AG04449 (cell line): ENCODE measurements at places on chromosomes 13 and 19.

- DNase-seq, result no peak
These were observed at the start of gene FUT2 for GRCh38 chr19:48695743-48696352. TSS of gene FUT2 (plus strand) at chr19:48695971. CDS start at chr19:48702957, 6,986 bp downstream.

DNA sequence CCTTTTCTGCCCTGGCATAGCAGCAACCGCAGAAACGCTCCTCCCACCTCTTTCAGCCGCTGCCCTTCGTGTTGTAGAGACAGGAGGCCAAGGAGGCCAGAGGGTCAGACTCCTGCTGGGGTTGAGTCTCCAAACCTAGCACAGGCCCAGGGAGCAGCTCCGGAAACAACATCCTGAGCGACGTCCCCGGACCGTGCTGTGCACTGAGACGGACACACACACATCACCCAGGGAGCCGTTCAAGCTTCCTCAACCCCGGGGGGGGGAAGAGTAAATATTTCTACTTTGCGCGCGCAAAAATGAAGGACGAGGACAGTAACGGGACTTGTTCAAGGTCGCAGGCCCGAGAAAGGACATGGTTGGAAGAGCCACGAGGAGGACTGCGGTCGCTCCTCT is 657 bp downstream of the ZNF550 start:
- no peak for DNase-seq

DNA sequence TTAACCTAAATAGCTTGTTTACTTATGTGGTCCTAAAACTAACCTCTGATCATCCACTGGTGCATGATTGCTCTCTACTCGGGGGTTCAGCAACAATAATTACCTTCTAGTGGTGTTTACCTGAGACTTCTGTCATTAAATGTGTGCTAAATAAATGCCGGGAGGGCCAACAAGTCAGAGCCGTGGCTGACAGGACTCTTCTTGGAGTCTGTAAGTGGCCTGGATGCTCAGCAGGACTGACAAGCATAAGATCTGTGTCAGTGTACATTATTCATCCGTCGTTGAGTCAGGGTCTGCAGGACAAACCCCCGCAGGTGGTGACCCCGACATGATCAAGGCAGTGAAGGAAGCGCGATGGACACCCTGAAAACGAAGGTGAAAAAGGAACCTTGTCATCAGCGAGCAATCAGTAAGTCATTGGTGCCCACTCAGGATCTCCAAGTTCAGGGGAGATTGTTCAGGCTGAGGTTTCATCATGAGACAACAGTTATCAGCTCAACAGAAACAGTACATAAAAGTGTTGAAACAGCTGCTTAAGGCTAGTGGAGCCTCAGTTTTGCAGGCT is 1466.9 kb downstream of the UQCRFS1 start:
- DNase-seq, result no peak

DNA sequence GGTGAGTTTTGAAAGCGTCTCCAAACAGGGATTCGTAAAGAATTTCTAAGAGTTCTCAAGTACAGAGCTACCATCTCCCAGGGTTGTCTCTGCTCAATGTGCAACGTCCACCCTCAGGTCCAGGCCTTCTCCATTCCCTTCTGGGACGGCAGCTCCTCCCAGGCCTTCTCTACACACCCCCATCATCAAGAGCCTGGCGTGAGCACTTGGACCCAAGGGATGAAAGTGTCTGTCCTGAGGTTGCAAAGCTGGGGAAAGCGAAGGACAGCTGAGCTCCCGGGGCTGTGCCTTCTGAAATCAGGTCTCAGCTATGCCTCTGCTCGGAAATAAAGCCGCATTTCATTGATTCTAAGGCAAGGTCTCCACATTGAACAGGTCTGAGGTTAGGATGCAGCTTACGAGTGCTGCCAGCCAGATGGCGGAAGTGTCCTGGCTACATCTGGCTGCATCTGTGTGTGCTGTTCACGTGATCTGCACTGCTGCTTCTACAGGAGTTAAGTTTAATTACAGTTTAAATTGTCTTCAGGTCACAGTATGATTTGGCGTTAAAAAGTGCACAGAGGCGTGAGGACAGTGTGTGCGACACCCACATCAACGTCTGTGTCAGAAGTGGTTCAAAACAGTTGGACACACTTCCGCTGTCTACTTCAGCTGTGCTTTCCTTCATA is 27.0 kb upstream of the MIER2 start:
- no peak for DNase-seq

DNA sequence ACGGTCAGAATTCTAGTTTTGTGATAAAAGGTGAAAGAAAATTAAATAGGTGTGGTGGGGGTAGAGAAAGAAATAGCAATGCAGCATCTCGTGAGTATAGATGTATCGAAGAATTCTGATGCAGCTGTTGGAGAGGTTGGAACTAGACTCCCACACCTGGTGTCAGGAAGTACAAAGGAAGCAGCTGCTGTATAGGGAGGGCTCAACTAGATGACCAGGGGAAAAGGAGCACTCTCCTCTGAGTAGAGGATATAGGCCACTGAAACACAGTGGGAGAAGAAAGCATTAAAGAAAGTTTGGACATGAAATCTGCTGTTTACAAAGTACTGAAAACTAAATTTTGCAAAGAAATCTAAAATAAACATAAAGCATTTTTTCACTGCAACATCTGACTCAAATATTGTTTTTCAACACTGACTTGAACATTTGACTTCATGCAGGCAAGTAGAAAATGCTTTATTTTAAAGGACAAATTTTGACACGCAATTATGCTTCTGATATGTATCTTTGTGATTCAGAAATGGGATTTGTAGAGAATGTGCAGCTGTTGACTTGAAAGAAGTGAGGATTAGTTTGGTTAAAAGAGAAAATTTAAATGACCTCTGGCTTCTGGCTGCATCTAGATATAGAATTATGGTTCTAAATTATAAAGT is 82.2 kb downstream of the MIPEP start:
- DNase-seq, result no peak

DNA sequence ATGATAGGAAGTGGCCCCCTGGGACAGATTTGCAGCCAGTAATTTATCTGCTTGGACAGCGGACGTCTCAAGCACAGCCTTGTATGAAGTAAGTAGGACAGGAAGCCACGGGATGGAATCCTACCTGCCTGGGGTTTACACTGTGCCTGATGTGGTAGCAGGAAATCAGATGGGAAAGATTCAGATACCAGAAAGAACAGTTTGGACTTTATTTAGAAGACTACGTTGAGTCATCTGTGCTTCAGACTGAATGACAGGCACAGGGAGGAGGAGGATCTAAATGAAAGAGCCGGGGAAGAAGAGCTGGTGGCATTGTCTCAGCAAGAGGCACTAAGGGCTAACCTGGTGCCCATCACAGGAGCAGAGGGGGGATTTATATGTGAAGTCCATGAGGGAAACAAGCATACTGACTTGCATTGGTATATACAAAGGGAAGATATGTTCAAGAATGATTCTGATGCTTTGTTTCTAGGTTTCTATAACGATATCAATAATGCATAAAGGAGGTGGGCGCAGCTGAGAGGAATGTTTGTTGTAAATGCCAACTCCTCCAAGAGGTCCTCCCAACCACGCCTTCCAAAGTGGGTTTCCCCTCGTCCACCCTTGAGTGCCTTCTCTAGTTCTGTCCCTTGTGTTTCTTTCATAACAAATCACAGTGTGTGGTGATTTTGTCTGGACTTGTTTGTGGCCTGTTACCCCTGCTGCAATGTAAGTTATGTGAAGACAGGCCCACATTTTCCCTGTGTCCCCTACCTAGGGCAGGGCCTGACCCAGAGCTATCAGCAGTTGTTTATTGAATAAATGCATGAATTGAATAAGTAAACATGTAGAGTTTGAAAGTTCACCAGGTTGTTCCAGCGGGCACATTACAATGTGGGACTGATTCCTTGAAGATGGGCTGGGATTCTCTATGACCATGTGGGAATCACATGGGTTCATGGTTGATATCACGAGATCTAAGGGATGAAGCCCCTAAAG is 328.4 kb downstream of the SLC7A1 start:
- no peak for DNase-seq

DNA sequence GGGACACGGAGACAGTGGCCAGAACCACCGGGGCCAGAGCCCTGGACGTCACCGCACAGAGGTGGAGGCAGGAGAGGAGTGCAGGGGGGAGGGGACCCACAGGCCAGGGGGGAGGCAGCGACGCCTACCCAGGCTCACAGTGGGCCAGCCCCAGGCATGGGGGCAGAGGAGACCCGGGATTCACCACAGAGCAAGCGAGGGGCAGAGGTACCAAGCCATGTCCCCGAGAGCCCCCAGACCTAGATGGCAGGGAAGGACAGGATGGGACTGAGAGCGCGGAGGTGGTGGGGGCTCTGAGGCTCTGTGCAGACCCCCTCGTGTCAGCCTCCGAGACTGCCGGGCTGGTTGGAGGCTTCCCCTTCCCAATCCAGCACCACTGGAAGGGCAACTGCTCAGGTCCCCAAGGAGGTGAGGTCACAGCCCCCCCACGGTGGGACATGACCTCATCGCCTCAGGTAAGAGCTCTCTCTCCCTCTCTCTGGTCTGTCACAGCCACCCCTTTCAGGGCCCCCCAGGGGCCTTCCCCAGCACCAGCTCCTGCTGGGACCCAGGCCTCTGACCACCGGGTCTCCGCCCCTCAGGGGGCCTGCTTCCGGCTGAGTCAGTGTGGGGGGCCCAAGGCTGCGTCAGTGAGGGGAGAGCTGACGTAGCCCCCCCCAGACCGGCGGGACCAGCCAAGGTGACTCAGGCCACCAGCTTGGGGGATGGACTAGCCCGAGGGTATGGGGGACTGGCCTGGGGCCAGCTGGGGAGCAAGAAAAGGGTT is 2.2 kb upstream of the IL11 start:
- DNase-seq, result no peak

DNA sequence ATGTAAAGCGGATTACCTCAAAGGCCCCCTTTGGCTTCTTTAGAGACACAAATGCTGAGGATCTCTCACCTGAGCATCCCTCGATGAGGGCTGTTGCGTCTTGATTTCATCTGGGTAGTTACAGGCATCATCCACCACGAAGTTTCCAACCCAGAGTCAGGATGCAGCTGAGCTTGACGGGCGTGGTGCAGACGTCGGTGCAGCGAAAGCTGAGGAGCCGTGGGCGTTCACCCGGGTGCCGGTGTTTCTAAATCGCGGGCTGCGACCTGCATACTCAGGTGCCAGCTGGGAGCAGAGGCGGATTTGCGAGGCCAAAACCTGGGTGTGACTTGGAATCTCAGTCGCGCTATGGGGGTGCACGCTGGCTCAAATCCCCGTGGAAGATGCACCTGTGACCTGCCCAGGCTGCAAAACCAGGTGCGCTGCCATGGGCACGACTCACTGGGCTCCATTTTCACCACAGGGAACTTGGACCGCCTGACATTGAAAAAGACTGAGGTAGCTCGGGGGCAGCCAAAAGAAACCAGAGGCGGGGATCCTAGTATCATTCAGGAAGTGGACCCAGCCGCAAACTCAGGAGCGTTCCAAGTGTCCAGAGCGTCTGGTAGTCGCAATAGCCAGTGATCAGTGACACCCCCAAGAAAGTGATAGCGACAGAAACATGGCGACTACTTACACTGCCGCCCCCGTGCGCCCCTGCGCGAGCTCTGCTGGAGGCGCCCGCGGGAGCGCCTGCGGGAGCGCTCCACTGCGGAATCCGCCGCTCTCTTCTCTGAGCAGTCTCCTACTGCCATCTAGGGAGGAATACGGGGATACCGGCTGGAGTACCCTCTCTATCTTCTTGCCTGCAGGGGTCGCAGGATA is 36.4 kb upstream of the IGFL4 start:
- DNase-seq, result peak; percentile 9

DNA sequence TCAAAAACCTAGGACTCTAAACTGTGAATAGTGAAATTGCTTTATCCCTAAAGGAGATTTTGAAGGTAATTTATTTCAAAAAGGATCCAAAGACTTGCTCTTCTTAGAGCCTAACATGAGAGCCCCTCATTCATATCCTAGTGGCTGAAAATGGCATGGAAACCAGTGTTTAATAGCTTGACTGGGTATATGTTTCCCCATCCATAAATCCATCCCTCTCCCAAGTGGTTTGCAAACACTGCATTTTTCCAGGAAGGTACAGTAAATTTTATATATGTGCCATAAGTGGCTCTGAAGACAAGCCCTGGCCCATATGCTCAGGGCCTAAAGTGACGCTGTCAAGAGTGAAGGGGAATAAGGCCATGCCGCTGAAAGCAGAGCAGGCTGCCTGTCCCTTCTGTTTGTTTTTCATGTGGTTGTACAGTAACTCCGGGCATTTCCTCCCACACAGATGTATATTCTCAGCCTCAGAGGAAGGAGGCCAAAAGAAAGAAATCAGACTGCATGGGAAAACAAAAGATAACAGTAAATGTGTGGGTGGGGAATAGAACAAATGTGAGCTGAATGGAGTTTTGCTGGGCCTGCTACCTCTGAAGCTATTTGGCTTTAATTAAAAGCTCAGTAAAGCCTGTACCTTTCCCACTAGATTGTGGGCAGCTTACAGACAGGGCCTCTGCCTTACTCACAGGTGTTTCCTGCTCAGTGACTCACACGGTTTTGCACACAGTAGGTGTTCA is 181.9 kb downstream of the PCDH9 start:
- DNase-seq, result peak; percentile 34

- no peak for DNase-seq
These were observed 175.6 kb upstream of the SLITRK6 start for GRCh38 chr13:85974608-85975366.

DNA sequence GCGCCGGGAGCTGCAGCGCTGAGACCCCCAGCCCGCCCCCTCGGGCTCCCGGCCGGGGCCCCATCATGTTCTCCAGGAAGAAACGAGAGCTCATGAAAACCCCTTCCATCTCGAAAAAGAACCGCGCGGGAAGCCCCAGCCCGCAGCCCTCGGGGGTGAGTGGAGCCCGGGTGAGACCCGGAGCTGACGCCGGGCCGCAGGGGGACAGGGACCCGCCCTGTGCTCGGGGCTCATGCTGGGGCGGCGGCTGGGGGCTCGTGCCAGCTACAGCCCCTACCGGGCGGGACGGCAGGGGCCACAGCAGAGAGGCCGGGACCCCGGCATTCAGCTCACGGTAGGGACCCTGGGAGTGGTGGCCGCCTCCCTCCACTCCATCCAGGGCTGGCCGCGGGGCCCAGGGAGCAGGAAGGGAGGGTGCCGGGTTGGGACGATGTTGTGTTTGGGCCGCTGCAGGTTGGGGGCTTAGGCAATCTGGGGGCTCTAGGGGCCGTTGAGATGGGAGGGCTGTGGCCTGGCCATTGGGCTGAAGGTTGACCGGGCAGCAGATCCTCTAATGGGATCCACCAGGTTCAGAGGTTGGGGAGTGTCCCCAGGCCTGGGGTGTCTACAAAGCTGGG is 482 bp downstream of the ARHGAP45 start:
- DNase-seq, result no peak

- DNase-seq, result no peak
These were observed at the start of gene SERTM1 for GRCh38 chr13:36673838-36674326. TSS of gene SERTM1 (plus strand) at chr13:36674020. CDS start at chr13:36695079, 21,059 bp downstream.

- DNase-seq, result no peak
These were observed 166.8 kb downstream of the DCT start for GRCh38 chr13:94312511-94313216.

DNA sequence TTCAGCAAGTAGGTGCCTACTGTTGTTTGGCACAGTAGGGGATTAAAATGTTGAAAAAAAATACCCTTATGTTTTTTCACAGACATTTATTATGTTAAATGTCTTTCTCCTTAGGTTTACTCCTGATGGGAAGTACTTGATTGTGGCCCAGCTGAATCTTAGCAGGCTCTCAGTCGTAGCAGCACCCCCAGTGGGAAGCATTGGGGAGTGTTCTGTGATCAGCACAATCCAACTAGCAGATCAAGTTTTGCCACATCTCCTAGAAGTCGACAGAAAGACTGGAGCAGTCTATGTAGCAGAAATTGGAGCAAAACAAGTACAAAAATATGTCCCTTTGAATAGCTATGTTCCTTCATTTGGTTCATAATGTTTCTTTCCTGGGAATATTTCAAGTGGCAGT is 9.3 kb downstream of the NHLRC3 start:
- DNase-seq, result no peak

GRCh38 chr13:33111414-33112110 is 95.3 kb downstream of the KL start:
- no peak for DNase-seq
